ENCODE measurements at places on chromosomes 7 and 10.

- no peak for DNase-seq
These were observed 41.8 kb upstream of the TMEM236 start for GRCh38 chr10:17710181-17710580.

DNA sequence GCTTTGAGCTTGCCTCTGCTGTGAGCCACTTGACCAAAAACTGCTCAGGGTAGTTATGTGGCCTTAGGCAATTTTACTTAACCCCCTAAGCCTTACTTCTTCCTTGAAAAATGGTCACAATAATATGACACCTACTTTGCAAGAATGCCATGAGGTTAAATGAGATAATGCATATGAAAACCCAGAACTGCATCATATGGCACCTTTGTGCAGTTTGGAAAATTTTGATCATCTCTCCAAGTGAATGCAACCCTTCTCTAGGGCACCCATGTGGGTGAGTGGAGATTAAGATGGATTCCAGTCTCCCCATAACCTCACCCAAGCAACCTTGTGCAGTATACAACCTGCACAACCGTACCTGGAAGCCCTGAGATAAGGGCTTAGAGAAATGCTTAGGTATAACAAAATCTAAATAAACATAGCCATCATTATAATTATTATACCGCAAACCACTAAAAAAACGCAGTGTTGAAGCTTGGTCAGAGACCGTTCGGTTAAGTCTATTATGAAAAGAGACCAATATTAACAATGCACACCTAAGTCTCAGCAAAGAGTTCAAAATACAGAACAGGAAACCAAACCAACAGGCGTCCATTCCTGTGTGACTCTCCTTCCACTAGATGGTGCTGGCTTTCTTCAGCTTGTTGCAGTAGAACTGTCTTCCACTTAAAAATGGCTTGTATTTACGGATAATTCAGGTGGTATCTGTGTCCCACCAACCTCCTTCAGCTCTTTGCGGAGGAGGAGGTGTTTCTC lies 21.0 kb upstream of the ASB15 start:
- DNase-seq = no peak

GRCh38 chr10:15387021-15387420 lies 15.9 kb upstream of the FAM171A1 start:
- DNase-seq = no peak

GRCh38 chr7:2939193-2939885 lies 95.2 kb upstream of the GNA12 start:
- no peak for DNase-seq

DNA sequence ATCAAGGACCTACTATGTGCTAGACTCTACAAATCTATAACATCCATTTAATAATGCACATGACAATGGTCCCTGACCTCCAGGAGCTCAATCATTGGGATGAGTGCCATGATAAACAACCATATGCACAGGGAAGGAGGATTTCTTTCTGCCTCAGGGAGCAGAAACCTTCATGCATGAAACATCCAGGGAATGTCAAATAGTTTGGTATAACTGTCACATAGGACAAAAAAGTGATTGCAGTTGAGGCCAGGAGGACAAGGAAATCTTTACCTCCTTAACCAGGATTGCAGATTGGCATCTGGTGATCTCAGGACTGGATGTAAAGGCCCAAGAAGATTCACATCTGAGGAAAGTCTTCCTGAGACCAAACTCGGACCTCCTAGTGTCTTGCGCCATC lies 993.1 kb downstream of the KCNMA1 start:
- no peak for DNase-seq

DNA sequence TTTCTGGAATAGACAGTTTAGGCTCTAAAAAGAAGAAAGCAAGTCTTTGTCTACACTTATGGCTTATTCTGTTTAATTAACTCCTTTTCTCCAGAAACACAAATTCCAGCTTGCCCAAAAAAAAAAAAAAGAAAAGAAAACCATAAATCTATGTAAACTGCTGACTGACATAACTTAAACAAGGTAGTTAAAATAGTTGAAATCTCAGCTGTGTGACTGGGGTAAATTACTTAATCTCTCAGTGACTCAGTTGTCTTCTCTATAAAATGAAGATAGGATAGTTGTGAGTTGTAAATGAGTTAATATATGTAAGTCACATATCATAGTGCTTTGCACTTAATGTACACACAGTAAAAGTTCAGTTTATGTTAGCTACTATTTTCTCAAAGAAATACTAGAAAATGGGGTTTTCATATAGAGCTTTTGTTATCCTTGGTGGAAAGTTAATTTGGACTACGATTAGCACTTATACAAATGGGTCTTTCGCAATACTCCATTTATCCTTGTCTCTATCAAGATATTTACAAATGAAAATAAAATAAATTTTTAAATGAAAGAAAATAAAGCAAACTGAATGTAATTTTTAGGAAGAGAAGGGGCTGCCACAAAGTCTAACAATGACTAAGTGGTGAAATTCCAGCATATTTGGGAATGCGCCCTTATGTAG lies 200.9 kb downstream of the MBL2 start:
- DNase-seq = no peak

DNA sequence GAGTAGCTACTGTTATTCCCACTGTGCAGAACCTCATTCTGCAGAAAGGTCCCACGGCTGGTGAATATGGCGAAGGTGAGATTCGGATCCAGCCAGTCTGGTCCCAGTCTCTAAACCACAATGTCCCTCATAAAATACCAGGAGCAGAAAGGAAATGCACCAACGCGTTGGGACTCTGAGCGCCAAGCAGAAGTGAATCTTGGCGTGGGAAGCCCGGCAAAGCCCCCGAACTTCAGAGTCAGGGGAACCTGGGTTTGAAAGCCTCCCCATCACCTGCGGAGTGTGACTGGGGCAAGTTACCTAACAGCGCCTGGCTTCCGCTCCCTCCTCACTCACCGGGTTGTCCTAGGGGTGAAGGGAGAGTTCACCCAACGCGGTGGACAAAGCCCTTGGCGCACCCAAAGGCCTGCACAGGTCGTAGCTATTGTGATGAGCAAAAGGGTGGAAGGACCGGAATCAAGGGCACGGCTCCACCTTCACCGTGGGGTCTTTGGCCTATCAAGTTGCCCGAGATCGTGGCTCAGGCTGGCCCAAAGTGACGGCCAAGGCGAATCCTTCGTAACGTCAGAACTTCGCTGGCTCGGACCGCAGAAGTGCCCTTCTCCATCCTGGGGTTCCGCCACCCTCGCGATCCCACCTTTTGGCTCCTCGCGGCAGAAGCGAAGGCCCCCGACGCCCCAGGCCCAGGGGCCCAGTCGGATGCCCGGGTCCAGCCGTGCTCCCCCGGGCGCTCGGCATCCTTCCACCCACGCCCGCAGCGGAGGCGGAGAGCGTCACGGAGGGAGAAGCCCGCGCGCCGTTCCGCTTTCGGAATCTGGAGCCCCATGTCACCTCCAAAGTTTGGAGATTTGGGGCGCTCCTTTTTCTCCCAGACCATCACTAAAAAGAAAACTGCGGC lies 811 bp downstream of the RGS10 start:
- DNase-seq = peak; percentile 20

- DNase-seq = no peak
These were observed 639.8 kb upstream of the FZD8 start for GRCh38 chr10:36281831-36282331.

GRCh38 chr7:99822731-99823718 lies 4.8 kb upstream of the CYP3A43 start:
- no peak for DNase-seq

GRCh38 chr10:71367271-71367670 lies 29.4 kb upstream of the CDH23 start:
- no peak for DNase-seq
